ENCODE measurements at places on chromosomes 13 and 19. TPM values are rescaled to one million over a fixed set of nuclear protein-coding genes. Genes with fewer than 3 reads are reported as not detected.

VSIG10L gene
- total RNA-seq: 0.57 TPM

C19orf33 gene
- not detected for total RNA-seq

CNN1 gene
- total RNA-seq: 31.4 TPM

DNA sequence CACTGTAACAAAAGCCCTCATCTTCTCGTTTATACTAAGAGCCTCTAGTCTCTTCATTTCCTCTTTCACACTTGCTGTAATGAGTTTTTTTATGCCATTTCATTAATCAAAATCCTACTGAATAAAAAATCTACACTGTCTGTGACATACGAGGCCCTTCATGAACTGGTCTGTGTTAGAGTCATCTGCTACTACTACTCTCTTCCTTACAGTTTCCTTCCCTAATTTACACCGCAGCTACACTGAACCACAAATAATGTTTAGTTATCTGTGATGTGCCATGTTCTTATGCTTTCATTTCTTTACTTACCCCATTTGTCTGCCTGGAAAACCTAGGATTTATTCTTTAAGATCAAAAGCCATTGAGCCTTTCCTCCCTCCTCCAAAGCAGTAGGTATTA, 16.0 kb downstream of the UFM1 start:
- no peak for DNase-seq

DNA sequence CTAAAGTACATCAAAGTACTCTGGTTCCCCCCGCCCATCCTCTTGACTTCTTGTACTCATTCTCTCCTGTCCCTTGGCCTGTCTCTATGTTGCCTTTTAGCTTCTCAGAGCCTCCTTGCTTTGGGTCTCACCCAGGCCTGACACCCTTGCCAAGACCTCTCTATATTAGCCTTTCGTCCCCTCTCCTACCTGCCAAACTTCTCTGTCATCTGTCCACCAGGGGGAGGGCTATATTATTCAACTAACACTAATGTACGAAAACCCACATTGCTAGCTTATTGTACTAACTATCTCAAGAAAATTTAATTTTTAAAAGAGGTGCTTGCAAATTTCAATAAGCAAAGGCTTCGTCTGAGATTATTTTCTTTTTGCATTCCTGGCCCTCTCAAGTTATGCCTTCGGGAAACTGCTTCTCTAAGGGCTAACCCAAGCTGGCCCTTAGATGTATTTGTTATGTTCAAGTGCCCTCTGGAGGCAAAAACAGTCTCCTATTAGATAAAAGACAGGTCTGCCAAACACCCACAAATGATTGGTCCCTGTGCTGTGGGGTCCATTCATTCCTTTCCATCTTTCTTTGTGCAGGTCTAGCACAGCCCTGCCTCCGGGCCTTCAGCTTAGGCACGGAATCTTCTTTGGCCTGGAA, 6.3 kb upstream of the MRPS31 start:
- DNase-seq: peak; percentile 68

DNA sequence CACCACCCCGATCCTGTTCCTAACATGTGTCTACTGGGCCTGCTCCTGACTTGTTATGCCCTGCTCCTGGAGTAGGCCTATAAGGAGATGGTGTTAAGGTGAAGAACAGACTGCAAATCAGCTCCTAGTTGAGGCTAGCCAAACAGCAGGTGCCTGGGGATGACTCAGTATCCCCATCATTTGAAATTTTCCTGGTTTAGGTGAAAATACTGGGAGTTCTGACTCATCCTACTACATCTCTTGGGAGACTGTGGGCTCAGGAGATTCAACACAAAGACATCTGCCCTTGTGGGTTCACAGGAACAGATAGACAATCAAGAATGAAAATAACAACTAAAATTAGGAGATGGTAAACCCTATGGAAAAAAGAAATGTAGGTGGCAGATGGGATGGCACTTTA, 41.2 kb downstream of the BRD4 start:
- peak; percentile 47 for DNase-seq

DNA sequence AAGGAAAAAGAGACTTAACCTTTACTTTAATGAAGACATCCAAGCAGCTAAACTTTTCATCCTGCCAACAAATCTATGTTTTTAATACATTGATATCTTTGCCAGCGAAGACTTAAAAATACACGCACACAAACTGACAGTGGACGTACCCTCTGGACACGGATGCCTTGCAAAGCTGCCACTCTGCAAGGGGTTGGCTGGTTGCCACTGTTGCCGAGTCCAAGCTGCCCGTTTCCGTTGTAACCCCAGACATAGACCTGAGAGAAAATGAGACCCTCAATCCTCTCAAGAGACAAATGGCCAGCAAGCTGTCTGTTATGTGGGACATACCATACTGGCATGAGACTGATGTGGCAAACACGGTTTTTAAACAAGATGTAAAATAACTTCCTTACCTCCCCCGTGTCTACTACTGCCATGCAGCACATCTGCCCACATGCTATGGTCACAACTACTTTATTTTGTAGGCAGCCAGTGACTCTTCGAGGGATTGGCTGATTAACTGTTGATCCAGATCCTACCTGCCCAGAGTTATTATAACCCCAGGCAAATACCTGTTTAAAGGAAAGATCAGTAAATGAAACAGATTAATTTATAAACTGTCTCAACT, 21.2 kb downstream of the RCBTB2 start:
- no peak for DNase-seq

DNA sequence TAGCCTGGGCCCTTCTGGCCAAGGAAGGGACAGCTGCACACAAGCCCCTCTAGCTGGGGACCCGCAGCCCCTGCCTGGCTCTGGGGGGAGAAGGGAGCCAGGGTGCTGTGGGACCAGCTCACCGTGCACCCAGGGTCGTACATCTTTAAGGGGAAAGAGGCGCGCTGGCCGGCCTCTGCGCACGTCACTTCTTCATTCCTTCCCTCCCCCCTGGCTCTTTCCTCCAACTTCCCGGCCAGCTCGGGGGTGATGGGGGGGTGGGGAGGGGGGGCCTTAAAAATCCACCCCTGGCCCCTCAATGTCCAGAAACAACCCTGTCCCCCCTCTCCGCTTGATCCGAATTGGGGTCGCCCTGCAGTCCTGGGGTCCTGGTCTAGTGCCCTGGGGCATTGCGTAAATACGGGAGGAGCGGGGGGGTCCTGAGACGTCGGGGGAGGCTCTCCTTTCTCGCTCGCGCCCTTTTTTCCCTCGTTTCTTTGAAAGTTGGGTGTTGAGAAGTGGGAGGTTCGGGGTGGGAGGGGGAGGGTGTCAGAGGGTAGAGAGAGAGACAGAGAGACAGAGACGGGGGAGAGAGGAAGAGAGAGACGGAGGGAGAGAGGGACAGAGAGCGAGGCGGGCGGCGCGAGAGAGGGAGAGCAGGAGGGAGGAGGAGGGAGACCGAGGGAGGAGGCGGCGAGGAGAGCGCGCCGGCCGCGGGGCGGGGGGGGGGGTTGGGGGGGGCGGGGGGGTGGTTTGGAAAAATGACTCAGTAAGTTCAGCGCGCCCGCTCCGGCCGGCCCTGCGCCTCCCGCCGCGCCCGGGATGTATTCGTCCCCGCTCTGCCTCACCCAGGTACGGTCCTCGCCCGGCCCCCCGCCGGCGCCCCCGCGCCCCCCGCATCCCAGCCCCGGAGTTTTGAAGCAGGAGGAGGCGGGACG, at the start of gene NFIC:
NFIC (plus strand) TSS at position 748 of the 917 bp plus-strand sequence; CDS start at position 802, 54 bp downstream.
- peak; percentile 86 for DNase-seq

DNA sequence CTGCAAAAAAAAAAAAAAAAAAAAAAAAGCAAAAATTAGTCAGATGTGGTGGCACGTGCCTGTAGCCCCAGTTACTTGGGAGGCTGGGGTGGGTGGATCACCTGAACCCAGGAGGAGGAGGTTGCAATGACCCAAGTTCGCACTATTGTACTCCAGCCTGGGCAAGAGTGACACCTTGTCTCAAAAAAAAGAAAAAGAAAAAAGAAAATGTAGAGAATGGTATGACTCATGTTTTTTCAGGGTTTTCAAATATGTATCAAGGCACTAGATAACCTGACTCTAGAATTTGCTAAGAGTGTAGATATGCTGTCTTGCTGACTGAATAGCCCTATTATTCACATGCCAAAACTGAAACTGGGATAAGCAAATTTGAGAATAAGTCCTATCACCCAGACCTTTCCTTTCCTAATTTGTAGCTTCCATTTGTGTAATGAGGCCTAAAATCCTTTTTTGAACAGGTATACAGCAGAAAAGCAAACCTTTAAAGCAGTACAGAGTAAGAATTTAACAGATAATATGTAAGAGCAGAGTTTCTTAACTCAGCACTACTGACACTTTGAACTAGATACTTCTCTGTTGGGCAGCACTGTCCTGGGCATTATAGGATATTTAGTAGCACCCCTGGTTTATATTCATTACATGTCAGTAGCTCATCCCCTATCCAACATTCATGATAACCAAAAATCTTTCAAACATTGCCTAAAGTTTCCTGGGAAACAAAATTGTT, 108.6 kb downstream of the ELF1 start:
- DNase-seq: peak; percentile 16

DNA sequence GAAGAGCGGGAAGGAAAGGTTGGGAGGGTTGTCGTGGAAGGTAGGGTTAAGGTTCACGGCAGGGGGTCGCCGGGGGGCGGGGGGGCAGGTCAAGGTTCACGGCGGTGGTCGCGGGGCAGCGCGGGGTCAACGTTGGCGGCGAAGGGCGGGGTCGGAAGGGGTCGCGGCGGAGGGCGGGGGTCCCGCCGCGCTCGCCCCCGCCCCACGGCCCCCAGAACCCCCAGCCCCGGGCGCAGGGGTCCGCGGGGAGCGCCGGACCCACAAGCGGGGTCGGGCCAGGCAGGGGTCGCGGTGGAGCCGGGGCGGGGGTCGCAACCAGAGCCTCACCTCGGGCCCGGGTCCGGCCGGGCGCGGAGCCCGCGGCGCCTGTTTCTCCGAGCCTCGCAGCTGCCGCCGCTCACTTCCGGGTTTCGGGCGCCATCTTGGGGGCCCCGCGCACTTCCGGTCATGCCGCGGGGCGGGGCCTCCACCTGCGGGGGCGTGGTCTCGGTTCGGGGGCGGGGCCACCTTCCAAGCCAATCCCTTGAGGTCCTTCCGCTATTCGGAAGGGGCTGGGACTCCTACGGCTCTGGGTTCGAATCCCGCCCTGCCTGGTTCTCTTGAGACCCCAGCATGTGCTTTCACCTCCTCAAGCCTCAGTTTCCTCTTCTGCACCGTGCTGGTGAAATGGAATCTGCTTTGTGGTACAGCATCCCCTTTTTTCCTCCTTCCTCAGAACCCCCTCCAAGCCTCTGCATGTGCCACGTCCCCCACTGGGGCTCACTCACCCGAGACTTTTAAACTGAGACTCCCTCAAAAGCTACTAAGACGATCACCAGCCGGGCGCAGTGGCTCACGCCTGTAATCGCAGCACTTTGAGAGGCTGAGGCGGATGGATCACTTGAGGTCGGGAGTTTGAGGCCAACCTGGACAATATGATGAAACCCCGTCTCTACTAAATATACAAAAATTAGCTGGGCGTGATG, at the start of gene SBNO2:
SBNO2 (minus strand) TSS at position 424 of the 965 bp plus-strand sequence. CDS start 19,992 bp downstream, outside the sequence.
- peak; percentile 76 for DNase-seq

DNA sequence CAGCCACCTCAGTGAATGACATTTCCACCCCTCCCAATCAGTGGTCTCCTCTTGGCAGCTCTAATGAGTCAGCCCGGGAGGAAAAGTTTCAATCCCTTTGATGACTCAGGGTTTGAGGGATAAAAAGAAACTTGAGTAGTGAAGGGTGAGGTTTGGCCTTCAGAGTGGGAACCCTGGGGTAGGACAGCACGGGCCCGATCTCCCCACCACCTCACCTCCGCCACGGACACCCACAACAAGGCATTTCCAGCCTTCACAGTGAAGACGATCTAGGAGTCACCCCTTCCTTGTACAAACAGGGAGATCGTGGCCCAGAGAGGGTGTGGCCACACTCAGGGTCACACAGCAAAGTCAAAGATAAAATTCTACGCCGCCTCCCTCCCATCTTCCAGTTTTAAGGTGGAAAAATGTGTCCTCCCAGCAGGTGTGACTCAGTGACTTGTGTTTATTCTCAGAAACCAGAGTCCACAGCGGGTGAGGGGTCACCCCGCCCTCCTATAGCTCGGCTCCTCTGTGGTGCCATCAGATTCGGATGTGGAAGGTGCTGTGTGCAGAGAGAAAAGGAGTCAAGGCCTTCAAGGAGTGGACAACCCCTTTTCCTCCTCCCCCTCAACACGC, 12.3 kb downstream of the CIB3 start:
- peak; percentile 97 for DNase-seq

DNA sequence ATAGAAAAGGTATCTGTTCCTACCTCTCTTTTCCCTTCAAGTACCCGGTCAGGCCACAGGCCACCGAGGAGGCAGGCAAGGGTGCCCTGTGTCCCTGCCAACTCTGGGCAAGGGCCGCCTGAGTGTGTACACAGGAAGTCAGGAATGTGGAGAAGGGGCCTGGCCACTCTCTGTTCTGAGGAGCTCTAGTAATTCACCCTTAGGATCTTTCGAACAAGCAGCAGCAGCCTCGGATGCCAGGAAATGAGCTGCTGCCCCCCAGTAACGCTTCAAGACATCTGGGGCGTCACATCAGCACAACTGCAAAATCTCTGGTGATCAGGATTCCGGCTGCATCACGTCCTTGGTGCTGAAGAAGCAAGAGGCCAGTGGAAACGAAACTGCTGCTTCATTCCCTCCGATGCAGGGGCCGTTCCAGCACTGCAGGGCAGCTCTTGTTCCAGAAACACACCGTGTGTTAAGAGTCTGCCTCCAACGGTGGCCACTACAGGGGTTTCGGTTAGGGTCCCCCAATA, 2.0 kb downstream of the RAB20 start:
- no peak for DNase-seq

- no peak for DNase-seq
Measured at GRCh38 chr19:4087787-4088679, 21.3 kb upstream of the ZBTB7A start.

DNA sequence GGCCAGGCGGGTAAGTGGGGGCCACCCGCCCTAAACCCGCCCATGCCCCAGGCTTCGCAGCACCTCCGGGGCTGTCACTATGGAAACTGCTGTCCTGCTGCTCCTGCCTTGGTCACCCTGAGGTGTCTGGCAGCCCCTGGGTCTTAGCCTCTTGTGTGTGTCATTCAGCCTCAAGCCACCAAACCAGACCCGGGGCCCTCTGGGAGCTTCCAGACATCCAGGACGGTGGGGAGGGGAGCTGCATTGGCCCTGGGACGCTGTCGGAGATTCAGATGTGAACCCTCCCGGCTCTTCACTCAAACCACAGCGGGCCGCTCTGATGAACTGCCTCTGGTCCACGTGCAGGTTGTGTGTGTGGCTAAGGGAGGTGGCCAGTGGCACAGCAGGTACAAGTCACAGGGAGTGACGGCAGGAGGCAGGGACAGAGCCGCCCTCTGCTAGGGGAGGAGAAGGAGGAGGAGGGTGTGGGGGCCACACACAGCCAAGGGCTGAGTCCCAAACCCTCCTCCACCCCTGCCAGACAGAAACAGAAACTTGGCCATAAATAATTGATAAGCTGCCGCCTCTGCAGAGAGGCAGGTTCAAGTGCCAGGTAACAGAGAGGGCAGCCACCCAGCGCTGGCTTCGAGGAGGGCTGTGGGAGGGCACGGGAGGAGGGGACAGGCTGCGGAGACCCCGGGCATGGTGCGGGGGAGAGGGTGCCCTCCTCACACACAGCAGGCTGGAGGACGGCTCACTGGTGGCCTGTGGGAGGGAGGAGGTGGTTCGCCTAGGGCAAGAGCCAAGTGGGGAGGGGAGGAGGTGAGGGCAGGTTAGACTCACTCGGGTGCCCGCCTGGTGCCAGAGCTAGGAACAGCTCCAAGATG, 8.0 kb downstream of the NANOS3 start:
- no peak for DNase-seq

Measured in M059J (cell line).